NCI-H446 treated with DMSO at 0.1 percent for 48 hours (cell line): ENCODE measurements at places on chromosomes 2 and 18.

GRCh38 chr2:124663645-124663997, 638.5 kb downstream of the CNTNAP5 start:
- DNase-seq: no peak

DNA sequence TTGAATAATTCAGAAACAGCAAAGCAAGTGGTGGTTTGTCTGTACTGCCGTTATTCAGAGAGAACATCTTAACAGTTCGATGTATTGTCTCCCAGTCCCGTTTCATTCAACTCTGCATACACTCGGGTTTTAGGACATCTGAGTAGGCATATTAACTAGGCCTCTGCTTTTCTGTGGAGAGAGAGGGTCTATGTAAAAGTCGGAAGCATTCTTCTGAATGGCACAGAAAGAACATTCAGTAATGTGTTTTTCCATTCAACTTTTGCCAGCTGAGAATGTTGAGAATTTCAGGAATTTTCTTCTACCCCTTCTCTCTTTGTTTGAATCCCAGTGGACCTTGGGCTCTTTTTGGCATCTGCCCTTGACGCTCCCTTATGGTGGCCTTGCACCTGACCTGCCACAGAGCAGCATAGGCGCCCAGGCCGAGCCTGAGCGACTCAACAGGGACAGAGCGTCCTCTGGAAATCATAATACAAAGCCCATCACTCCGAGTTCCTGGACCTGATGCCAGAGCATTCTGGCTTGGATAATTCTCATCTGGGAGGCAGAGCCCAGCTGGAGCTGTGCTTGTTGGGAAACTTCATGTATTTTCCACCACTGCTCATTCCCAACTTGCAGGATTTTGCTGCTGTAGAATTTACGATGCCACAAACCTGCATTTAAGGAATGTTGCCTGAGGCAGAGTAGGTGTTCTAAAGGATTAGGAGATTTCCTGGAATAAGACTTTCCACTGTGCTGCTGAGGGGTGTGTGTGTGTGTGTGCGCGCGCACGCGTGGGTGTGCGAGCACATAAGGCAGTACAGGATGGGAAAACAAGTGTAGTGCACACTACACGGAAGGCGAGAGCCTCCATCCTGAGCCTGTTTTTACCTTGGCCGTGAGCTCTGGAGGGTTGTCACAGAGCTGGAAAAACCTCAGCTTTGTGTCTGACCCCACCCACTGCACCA, 77.2 kb upstream of the TXNDC2 start:
- DNase-seq: no peak

DNA sequence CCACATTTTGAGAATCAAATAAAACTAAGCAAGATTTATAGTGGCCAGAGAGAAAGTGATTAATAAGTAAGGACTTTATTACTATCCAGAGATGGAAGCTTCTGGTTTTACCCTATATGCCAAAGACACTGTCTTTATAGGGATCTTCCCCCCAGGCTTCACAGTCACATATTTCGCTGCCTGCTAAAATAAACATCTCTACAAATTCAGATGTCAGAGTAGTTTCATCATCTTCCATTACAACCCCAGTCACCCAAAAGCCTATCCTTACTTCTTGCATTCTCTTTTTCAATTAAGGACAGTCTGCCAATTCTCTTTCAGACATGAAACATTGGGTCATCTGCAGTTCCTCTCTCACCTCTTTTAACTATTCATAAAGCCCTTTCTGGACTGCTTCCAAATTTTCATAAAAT, 28.3 kb downstream of the CREB1 start:
- DNase-seq: no peak

- DNase-seq: no peak
Observed at GRCh38 chr18:75679331-75679730, 251.8 kb upstream of the SMIM21 start.
